ENCODE measurements at places on chromosomes 2 and 18. TPM values are rescaled to one million over a fixed set of nuclear protein-coding genes. Genes with fewer than 3 reads are reported as not detected.
A peak's percentile ranks its signal among the peaks of the same experiment; 100 is the strongest.

DNA sequence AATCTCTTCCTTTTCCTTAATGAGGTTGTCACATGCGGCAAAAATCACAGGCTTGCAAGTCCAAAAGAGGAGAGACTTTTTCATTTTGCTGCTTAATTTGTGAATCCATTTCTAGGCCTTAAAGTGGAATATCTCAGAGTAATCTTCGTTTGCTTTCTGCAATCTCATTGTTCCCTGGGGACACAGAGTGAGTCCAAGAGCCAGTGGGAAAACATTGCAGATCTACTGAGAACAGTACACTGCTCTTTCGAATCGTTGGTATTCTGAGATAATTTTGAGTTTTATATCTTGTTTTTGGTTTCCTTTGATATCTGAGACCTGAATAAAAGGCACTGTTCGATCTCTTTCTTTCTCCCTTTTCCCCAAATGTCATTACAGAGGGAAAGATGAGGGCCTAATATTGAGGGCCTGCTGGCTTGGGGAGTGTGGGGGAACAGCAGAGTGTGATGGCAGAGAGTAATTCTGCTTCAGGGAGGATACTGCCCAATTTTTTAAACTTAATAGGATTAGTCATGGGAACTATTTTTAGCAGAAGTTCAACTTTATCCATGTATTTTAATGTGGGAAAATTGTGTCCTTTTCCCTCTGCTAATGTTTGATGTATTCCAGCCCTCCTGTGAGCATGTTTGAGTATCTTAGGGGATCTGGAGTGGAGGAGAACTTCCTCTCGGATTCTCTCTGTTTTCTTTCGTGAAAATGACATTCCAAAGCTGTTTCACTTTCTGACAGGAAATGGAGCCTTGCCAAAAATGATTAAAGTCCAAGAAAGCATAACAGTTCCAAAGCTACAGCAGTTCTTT is 418.2 kb upstream of the ZEB2 start:
- no peak for DNase-seq

GRCh38 chr2:239106314-239106908 is 258.5 kb downstream of the TWIST2 start:
- DNase-seq, result no peak

- DNase-seq, result no peak
These were observed 26.6 kb downstream of the MLPH start for GRCh38 chr2:237513693-237514092.

DNA sequence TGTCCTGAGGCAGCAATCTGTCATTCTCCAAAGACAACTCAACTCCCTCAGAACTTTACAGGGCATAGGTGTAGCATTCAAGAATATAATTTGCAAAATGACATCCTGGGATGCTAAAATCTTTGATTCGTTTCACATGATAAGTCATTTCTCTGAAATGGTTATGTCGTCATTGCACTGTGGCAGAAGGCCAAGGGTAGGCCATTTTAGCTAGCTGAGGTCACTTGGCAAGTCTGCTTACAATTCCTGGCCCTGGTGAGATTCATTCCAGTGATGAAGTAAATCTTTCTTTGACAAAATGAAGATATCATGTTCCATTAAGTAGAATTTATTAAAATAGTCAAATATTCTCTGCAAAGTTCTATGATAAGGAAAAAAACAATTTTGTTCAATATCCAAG is 1410.3 kb upstream of the LRRTM1 start:
- DNase-seq, result no peak

DNA sequence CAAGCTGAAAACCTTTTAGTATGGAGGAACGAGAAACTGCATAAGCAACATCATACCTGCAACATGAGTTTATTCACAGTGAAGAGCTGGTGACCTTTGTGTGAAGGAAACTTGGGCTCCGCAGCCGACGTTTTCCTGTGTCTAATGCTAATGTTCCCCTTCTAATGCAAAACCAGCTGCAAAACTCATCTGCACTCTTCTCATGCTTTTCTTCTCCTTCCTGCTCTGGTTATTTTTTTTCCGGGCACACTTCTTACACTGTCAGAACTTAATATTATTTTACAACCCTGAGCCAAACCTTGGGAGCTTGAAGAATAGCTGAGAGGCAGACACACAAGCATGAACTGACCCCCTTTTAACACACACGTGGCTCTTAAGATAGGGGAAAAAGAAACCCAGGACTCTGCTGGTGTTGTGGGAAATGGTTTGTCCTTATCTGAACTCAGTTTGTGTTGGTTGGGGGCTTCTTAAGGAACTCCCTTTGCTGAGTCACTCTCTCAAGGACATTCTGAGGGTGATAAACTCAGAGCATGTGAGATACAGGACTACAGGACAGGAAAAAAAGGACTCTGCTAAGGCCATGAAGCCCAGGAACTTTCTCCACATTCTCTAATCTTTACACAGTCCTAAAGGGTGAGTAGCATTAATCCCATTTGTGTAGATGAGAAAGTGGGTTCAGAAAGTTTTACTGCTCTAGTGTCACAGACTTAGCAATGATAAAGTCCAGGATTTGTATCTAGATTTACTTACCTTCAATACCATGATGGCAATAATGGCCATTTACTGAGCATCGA is 439.3 kb upstream of the TRIB2 start:
- DNase-seq, result no peak

DNA sequence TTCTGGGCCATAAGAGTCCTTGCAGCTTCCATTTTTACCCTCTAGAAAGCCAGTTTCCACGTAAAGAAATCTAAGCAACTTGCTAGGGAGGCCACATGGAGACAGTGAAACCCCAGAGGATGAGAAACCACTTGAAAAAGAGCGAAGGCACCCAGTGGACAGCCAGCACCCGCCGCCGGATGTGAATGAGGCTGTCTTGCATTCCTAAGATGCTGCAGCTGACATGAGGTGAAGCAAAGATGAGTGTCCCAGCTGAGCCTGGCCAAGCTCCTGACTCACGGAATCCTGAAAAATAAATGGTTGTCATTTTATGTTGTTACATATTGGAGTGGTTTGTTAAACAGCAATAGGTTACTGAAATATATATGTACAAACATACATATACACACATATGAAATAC is 65.9 kb upstream of the STPG4 start:
- DNase-seq, result no peak

DNA sequence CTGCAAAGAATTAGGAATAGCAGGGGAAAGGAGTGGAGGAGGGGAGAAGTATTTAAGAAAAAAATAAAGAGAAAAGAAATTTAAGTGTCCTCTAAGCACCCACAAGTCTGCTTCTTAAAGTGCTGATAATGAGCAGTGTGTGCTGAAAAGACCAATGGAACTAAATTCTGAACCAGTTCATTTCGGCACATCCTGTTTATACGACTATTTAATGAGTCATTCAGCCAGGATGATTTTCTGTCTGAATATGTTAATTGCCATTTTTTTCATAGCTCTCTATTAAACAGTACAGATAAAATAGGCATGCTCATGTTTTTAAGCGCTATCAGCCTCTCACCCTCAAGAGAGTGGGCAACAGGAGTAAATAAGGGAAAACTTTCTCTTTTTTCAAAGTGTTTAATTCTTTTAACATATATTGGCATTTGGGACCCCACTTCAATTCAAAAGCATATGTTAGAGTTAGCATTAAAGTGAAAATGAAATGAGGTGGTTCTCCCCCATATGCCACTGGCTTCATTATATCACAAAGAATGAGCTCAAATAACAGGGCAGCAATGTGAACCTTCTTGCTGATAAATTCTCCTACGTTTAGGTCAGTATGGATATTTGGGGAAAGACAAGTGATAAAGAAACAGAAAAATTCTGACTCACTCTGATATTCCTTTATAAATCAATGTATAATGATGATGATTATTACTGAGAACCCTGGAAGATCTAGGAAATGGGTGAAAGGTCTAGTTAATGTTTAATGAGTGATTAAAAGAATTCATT is 87.5 kb downstream of the TCF4 start:
- no peak for DNase-seq

DNA sequence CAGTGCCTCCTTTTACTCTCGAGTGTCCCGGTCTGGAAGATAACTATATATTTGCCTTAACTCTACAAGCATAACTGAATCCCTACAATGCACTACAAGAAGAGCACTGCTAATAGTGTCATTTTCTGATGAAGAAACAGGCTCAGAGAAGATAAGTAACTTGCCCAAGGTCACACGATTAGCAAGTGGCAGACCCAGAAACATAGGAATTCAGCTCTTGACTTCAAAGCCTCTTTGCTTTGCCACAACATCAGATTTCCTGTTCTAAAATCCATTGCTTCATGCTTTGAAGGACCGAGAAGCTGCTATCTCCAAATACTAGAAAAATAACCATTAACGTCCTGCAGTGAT is 65.6 kb downstream of the HS1BP3 start:
- no peak for DNase-seq

DNA sequence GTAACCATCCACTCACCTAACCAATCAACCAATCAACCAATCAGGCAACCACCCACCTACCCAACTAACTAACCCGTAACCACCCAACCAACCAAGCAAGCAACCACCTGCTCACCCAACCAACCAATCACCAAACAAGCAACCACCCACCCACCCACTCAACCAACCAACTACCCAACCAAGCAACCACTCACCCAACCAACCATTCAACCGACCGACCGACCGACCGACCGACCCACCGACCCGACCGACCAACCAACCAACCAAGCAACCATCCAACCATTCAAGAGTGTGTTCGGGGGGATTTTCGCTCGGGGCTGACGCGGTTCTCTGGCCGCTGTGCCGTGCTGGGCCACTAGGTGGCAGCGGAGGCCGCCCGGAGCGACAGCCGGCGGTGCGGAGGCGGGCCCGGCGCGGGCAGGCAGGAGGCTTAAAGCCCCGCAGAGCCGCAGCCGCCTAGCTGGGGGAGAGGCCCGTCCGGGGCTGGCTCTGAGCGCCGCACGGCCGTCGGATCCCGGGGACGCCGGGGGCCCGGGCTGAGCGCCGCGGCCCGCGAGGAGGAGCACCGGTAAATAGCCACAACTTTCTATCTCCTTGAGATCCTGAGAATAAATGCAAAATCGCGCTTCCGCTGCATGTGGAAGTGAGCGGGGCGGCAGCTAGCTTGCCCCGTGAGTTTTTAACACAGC is at the start of gene MC5R:
Gene MC5R, plus strand, starts transcription at position 443 of the 689 bp plus-strand sequence. CDS start 1,617 bp downstream, outside the sequence.
- peak; percentile 76 for DNase-seq

GRCh38 chr2:129777762-129778583 is 201.5 kb upstream of the RAB6C start:
- DNase-seq, result no peak

- no peak for DNase-seq
These were observed 28.5 kb downstream of the GRHL1 start for GRCh38 chr2:9979977-9980376.

LYG1 gene
- total RNA-seq, result 1.8 TPM

RMND5A gene
- total RNA-seq, result 43.2 TPM

KHK gene
- total RNA-seq, result 8.0 TPM

MYOM1 gene
- 3.8 TPM for total RNA-seq

GRHL1 gene
- total RNA-seq, result 0.64 TPM

G6PC2 gene
- total RNA-seq, result not detected

Measured in activated CD8-positive, alpha-beta memory T cell treated with anti-CD3 and anti-CD28 coated beads, Interleukin-2, amount 10 ng/mL, durations not matched to agents 7 days and 5 days (primary cell).